ENCODE measurements at places on chromosomes 3 and 15.

DNA sequence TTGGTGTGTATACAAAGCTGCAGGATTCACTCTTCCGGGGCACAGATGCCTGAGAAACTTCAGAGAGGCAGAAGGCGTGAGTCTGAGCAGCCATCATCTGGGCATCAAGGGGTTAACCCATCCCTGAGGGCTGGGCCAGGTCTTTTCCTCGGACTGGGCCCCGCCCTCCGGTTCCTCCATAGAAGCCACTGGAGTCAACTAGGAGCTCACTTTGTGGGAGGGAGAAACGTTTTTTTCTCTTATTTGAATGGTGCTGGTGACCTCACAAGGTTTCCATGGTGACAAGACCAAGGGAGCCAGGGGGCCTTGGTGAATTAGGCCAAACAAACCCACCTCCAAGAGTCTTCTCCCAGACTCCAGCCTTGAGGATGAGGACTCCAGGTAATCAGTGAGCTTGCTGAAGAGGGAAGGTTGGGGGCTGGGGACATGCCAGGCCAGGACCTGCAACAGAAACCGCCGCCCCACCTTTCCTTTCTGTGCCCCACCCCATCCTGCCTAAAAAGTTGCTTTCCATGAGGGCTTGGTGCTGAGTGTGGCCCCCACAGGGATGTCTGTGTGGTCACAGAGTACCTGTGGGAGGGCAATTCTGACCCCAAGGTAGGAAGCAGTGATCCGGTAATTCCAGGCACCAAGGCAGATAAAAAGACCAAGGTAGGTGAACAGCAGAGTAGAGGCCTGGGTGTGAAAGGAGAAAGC is 14.8 kb upstream of the INSYN1 start:
- DNase-seq, result no peak

DNA sequence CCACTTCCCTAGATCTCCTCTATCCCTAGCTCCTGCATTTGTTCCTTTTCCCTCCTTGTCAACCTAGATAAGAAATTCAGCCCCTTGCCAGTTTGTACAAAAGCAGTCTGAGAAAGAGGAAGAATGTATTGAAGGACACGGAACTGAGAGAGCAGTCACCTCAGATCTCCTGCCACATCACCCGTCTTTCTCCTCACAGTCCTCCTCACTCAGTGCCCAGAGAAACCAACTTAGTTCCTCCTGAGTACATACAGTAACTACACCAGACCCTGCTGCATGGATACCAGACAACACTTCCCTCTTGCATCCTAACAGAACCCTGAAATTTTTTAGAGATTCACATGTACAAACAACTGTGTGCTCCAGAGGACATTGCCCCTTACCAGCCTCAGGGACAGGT is 563.6 kb upstream of the ADAMTS9 start:
- DNase-seq, result no peak

GRCh38 chr15:33794453-33794852 is 173.8 kb upstream of the CHRM5 start:
- DNase-seq, result no peak

- DNase-seq, result no peak
Measured at GRCh38 chr3:27031476-27031875, 337.7 kb downstream of the NEK10 start.

- no peak for DNase-seq
Measured at GRCh38 chr3:173823911-173824460, 426.4 kb downstream of the NLGN1 start.

GRCh38 chr15:100863796-100864267 is 15.8 kb upstream of the ALDH1A3 start:
- peak; percentile 76 for DNase-seq

GRCh38 chr15:82047453-82048400 is 1.9 kb upstream of the MEX3B start:
- DNase-seq, result no peak

DNA sequence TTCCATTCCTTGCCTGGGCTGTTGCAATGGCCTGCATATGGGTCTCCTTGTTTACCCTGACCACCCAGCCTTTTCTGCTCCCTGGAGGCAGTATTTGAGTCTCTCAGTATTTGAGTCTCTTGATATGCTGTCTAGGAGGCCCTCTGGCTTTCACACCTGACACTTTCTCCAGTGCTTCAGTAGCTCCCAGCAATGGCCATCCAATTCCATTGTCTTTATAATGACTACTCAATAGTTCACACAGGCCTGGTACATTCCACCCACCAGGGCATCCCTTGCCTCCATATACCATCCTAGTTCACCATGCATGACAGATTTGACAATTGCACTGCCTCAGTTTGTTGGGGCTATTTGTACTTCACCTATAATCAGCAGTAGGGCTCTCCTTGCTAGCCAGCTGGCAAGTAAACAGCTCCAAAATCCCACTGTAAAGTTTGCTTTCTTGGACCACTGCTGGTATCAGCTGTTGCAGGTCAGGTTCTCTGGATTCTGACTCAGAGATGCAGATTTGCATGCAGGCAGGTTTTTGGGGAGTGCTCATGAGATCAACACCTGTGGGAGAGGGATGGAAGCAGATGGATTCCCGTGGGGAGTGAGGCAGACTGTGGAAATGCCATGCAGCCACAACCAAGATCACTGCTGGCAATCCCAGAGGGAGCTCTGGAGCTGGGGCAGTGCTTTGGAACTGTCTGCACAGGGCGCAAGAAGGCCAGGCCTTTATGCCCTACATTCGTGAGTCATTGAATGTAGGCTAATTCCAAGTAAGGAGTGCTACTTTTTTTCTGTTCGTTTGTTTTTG is 19.1 kb upstream of the XIRP1 start:
- DNase-seq, result no peak

DNA sequence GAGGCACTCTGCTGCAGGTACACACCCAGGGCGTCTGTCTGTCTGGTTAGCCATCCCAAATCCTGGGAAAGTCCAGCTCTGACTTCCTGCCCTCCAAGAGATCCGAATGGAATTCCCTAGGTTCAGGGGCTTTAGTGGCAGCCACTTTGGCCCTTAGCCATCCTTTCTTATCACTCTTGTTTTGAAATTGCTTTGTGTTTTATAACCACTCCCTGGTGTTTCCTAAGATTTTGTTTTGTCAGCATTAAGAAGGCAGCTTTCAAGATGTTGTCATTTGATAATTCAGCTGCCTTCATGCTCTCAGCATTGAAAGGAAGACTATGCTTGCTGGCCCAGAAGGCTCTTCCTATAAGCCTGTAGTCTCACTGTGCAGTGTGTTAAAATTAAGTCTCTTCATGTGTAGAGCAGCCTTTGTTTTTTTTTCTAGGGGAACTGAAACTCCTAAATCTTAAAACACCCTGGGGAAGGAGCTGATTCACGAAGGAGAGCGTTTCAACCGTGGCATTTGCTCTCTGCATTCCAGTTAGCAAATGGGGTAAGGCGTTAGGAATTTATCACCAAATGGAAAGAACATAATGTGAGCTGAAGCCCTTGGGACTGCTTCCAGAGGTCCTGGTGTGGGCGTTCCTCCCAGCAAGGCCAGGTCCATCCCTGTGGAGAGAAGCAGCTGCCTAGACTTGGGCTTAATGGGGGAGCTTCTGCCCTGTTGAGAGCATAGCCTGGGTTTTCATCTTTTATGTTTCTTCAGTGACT is 14.2 kb upstream of the CLEC3B start:
- DNase-seq, result no peak

- DNase-seq, result peak; percentile 83
Measured at GRCh38 chr3:141646760-141647561, 91.1 kb upstream of the RNF7 start.

- peak; percentile 82 for DNase-seq
Measured at GRCh38 chr15:69973102-69973714, 124.5 kb downstream of the TLE3 start.

DNA sequence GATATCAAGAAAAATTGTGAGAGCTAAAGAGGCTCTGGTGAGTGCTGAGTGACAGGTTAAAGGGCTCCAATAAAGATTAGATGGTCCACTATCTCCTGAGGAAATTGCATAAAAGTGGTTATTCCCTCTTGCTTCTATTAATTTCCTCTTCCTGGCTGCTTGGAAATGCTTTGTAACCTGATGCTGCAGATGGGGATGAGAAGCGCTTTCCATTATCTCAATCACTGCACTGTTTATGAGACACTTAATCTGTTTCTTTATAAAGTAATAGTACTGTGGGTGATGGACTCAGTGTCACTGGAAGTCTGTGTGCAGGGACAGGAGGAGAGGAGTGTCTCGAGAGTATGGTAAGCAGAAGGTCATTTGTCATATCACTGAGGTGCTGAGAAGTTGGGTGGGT is 305.3 kb downstream of the EPHB1 start:
- no peak for DNase-seq

DNA sequence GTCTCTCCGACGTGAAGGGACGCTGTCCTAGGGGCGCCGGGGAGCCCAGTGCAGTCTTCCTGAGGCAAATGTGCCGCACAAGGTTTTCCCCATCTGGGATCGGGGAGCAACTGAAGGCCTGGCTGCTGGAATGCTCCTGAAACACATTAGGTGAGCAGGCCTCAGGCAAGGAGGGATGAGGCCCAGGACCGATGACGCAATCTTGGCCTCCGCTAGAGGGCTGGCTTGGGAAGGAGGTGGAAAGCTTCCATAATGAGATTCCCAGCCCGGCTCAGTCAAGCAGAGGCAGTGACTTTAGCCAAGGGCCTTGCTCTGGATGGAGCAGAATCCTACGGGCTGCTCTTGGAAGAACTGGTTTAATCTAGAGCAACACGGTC is 50.8 kb downstream of the CPN2 start:
- no peak for DNase-seq

DNA sequence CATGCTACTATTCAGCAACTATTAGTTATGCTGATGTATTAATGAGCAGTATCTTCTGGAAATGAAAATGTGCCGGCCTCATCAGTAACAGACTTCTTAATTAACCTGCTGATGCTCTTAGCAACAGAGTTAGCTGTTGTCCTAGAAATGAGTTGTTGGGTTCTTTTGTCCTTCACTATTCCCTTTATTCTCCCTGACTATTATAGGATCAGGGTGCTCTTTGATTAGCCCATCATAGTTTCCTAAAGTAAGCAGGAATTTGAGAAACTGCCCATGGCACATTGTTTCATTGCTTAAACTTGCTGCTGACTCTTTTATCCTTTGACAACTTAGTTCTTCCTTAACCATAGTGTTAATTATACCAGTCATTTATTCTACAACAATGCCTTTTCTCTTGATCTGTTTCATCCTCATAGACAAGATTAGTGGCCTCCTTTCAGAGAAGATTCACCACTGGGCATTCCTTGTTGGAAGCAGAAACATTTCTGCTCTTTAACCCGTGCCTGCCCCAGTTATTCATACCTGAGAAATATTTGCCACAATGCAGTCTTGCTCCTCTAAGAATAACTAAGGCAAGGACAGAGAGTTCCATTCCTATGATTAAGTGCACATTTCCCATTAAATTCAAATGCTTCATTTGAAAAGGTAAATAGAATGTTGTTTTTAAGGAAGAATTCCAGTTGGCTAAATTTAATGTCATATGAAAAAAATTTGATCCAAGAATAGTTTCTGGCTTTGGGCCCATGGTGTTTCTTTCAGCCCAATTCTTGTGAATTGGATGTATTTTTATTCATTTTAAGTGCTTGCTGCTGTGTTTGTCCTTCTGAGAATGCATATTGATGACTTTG is 573.3 kb upstream of the TBL1XR1 start:
- no peak for DNase-seq

- no peak for DNase-seq
Measured at GRCh38 chr3:122603056-122603455, 25.6 kb downstream of the PARP15 start.

GRCh38 chr15:95799286-95800200 is 531.0 kb upstream of the NR2F2 start:
- peak; percentile 51 for DNase-seq

DNA sequence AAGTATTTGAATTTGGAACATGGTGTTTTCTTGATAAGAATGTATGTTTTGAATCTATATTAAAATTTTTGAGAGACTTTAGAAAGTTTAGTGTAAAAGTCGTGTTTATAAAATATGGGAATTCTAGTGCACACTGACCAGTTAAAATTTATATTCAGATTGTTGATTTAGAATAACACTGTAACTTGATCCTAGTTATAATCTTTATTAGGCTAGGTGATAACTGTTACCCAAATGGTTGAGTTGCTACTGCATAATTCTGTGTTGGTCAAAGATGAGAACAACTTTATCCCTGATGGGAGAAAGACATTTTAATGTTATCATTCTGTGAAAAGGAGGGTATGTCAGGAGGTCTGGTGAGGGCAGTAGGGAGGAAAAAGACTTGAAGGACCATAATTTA is 249.3 kb downstream of the UBE2E2 start:
- DNase-seq, result no peak

GRCh38 chr15:65790694-65791334 is 1.3 kb downstream of the DENND4A start:
- peak; percentile 59 for DNase-seq

- no peak for DNase-seq
Measured at GRCh38 chr3:157294491-157294890, 134.5 kb upstream of the CCNL1 start.

DNA sequence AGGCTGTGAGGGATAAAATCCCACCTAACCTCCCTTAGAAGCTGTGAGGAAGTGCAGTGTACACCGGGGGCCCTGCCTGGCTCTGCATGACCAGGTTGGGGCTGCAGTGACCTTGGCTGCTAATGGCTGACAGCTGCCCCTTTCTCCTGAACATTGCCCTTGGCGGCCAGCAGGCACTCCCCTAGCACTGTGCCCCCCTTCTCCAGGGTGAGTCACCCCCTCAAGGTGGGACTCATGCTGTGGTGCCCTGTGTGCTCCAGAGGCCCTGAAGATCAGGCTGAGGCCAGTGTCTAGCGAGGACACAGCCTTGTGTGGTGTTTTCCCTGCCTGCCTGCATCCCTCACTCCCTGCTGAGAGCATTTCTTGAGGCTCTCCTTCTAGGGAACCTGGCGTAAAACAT is 21.0 kb upstream of the FGD5 start:
- no peak for DNase-seq

- DNase-seq, result no peak
Measured at GRCh38 chr3:131705558-131706051, 202.8 kb upstream of the MRPL3 start.

GRCh38 chr3:98457543-98457942 is 5.5 kb upstream of the OR5K1 start:
- peak; percentile 4 for DNase-seq

Data from NB4 (cell line).